ENCODE measurements at places on chromosomes 1 and 21.

DNA sequence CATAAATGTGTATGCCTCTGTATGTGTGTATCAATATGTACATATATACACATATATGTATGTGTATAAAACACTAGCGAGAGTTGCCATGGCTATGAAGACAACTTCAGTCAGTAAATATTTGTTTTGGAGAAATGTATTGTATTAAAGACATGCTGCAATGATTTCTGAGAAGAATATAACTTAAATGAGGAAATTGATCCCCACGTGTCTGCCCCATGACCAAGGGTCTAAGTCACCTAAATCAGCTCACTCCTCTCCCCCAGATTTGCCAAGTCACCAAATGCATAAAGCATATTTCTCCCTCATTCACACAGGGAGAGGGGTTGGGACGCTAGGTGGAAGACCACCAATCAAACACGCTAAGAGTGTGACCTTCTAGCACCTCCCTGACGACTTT is 58.3 kb upstream of the LYST start:
- no peak for DNase-seq

DNA sequence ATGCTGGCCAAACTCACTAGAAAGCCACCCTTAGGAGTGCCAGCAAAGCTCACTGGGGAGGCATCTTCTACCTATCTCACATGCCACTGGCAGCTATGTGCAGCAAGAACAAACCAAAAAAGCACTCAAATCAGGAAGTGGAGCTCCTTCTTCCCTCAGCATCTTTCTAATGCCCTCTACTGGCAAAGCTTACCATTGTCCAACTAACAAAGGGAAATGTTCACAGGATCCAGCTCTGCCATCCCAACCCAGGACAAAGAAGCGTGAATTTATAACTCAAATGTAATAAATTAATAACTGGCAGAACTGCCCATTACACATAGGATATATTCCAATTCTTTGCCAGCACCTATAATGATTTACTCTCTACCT is 38.9 kb downstream of the LEPR start:
- DNase-seq: no peak

GRCh38 chr1:224067621-224068457 is 46.1 kb upstream of the FBXO28 start:
- DNase-seq: no peak

DNA sequence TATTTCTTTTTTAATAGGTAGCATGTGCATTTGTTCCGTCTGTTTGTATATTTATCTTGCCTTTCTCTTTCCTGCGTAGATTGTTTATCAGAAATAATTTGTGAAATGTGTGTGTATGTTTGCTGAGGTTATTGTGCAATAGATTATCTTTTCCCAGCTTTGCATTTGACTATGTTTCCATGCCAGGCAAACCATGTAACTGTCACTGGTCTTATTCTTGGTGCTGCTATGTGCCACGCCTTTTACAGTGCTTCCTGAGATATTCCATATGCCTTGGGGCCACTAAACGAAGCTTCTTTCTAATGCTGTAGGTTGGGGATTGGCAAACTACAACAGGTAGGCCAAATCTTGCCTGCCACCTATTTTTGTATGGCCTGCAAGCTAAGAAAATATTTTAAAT is 598.8 kb downstream of the PLPP3 start:
- DNase-seq: no peak

DNA sequence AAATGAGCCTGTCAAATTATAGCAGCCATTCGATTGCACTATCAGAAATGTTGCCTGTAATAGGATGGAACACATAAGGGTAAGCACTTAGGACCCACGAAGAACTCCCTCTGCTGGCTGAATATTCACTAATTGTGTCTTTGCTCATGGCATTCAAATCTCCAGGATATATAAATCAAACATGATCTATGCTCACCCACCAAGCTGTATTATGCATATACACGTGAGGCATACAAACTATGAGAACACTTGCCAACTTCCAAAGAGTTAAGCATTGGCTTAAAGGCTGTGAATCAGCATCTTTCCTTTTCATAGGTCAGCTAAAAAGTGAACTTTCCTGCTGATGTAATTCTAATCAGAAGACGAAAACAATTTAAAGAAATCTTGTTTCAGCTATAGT is 34.5 kb downstream of the TMPRSS15 start:
- DNase-seq: peak; percentile 12

- DNase-seq: no peak
Observed at GRCh38 chr21:16013570-16013969, 283.8 kb downstream of the USP25 start.

DNA sequence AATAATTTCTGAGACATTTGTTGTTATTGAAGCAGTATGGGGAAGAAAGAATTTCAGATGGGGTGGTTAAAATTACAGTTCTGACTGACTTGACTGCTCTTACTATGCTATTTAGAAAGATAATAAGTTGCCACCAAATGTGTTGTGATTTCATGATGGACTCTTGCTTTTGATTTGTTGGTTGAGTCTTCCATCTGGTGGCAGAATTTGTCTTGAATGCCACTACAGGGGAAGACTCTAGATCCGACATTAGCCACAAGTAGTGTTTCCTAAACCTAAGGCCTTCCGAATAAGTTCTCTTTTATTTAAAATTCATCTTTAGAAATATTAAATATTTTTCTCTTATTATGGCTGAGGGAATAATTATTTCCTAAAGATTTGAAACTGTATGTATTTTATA is 190.9 kb upstream of the ADGRL4 start:
- no peak for DNase-seq

- no peak for DNase-seq
Observed at GRCh38 chr1:43664369-43664768, 14.4 kb downstream of the KDM4A start.

GRCh38 chr21:37149411-37149810 is 76.4 kb downstream of the TTC3 start:
- no peak for DNase-seq

Measured in retina (tissue), 1 donor.